Substantia nigra (tissue), 51 donors: ENCODE measurements at places on chromosomes 7 and 10.

- DNase-seq = no peak
Measured at GRCh38 chr10:35909121-35909720, 267.1 kb upstream of the FZD8 start.

- DNase-seq = no peak
Measured at GRCh38 chr10:130003166-130003565, 39.1 kb upstream of the EBF3 start.

- no peak for DNase-seq
Measured at GRCh38 chr7:43584195-43584586, 1.3 kb downstream of the STK17A start.

GRCh38 chr10:1316121-1316808 is 260.1 kb downstream of the WDR37 start:
- DNase-seq = no peak

DNA sequence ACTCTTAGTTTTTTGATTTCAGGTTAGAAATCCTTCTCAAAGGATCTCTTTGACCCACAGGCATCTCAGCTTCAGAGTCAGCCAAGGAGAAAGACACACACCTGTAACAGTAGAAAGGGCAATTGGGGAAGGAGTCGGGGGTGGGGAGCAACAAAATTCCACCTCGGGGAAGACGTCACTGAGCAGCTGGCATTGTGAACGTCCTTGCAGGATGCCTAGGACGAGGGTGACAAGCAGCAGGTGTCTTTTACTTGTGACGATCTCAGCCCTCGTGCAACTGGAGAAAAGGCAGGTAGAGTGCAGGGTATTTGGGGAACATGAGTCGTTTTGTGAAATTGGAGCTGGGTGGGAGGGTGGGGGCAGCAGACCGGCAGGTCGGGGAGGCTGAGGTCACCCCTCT is 627.0 kb downstream of the ACTR3B start:
- no peak for DNase-seq

GRCh38 chr7:138328215-138328614 is 131.8 kb upstream of the TRIM24 start:
- DNase-seq = no peak

DNA sequence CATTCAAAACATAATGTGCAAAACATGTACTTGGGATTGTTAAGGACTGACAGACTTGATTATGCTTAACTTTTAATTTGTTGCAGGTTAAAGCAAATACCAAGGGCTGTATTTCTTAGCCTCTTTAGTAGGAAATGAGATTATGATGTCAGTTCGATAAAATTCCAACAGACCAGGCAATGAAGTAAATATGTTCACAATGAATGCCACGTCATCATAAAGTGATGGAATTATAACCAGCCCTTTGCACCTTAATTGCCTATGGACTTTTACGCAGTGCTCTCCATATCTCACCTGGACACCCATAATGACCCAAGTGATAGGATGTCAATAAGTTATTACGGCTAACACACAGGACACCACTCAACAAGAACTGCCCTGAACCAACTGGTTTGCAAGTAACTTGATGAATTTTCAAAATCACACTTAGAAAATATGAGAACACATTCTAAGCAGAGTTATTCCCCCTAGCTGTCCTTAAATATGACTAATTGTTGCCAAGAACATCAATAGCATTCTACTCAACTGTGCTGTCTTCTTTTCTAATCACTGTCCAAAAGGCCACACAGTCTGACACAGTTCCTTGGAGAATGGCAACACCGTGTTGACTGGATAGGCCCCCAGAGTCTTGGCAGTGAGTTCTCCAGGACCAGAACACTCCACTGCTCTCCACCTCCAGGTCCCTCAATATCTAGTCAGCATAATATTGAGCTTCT is 115.0 kb downstream of the CHCHD3 start:
- no peak for DNase-seq

GRCh38 chr10:129085811-129086210 is 381.2 kb upstream of the MGMT start:
- DNase-seq = no peak

DNA sequence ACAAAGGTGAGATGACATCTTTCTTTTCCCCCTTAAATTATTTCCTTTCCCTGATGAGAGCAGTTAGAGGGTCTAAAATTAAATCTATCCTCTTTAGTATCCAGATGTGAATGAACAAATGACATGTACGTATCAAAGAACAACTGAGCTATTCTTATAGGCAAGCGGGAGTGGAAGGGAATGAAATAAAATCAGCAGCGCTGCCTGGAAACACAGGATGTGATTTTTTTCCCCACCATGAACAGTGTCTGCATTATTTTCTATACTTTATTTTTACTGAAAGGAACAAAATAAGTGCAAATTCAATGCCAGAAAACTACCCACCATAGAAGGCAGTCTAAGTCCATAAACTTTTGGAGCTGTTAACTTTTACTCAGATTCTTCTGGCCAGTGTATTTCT is 40.6 kb downstream of the SLC26A4 start:
- no peak for DNase-seq
